ENCODE measurements at places on chromosomes 7 and 10.
A peak's percentile ranks its signal among the peaks of the same experiment; 100 is the strongest.

DNA sequence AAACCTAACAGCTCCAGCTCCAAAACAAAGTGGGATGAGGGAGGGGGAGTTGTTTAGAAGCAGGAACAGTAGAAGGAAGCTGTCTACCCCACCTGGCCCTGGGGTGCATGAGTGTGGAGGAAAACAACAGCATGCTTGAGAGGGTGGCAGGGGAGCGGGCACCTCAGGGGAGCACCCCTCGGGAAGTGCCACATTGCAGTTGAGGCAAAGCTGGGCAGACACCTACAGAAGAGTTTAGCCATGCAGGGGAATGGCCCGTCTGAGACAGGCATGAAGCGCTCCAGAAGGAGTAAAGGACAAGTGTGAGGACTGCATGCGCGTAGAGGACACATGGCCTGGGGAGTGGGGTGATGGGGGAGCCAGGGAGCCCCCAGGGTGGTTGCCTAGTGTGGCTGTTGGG is 18.1 kb downstream of the CHAT start:
- DNase-seq = no peak

GRCh38 chr10:43965033-43965917 is 316.6 kb upstream of the ZNF32 start:
- no peak for DNase-seq

- no peak for DNase-seq
Observed at GRCh38 chr10:13773043-13773442, 186.3 kb downstream of the PRPF18 start.

GRCh38 chr10:85513436-85513835 is 853.2 kb downstream of the GRID1 start:
- no peak for DNase-seq

- DNase-seq = no peak
Observed at GRCh38 chr7:124662372-124662771, 103.2 kb downstream of the GPR37 start.

GRCh38 chr7:5662828-5663227 is 118.6 kb downstream of the RNF216 start:
- DNase-seq = no peak

GRCh38 chr7:22001345-22002004 is 55.8 kb upstream of the CDCA7L start:
- DNase-seq = no peak

DNA sequence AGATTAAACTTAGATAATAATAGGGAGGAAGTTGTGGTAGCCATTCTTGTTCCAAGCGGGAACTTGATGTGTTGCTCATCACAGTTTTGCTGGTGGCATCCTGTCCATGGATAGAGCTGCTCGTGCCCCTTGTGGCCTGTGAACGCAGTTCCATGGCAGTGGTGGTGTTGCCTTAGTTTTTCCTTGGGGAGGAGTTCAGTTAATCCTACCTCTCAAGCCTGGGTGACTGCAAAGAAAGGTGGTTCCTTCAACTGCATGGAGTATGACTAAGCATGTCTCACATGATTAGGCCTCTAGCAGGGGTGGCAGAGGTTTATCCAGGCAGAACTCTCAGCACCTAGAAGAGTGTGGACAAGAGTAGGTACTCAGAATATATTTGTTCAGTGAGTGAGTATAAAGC is 99.7 kb downstream of the MAPK8 start:
- DNase-seq = no peak

DNA sequence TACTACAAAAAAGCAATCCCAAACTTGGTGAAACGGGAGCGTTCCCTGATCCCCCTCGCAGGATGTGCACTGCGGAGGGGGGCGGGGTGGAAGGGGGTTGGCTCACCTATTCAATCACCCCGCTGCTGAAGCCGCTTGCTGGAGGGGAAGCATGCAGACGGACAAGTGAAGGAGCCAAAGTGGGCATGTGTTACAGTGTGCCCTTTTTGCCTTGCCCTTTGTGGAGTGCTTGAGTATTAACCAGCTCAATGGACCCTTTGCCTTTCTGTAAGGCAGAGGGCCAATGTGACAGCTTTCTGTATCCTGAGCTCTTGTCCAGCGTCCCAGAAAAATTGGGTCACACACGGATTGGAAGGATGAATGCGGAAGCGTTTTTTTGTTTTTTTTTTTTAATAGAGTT is 348.9 kb upstream of the NPSR1 start:
- no peak for DNase-seq

GRCh38 chr10:33345236-33345635 is 10.8 kb upstream of the NRP1 start:
- DNase-seq = no peak

GRCh38 chr10:110209454-110209925 is 2.1 kb downstream of the MXI1 start:
- peak; percentile 44 for DNase-seq

DNA sequence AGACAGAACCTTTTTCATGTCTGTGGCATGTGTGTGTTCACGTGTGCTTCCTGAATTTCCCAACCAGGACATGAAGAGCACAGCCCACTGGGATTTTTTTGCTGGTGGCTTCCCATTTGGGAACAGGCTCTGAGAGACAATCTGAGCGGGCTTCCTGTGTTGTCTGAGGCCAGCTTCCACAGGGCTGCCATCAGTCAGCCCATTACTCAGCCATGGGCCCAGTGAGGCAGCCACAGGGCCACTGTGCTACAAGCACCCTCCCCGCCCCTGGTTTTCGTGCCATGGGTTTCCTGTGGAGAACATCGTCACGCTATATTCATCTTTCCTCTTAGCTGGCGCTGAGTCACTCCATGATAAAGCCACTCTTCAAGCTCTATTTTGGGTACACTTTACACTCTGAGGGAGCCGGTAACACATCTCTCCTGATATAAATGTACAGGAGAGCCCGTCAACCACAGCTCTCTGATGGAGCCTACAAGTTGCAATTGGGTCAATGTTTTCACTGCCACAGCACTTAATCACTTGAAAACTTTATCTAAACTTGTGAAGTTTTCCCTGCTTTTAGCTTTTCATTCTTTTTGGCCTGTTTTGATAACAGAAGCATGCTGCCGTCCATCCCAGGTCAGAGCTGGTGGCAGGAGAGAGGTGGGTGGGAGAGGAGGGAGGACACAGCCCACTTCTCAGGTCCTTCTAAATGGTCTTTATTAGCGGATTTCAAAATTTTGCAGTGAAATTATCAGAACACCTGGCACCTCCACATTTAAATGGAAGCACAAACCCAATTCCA is 96.9 kb downstream of the HIPK2 start:
- DNase-seq = no peak

DNA sequence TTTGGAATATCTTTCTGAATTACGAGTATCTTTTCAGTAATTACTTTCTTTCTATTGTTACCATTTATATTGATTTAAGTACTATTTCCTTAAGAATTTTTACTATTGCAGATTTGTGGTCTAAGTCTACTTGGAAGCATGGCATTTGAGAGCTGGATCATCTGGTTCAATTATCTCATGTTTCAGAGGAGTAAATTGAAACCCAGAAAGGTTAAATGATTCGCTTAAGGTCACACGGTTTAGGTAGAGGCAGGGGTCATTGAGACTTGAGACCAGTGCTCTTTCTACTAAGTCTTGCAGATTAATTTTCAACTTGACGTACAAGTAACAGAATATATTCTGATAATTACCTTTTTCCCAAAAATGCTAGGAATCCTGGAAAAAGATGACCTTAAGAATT is 109.2 kb upstream of the GLCCI1 start:
- DNase-seq = no peak

GRCh38 chr7:33882950-33883670 is 22.2 kb upstream of the BMPER start:
- no peak for DNase-seq

GRCh38 chr10:73779018-73779417 is 2.8 kb upstream of the CHCHD1 start:
- DNase-seq = no peak

DNA sequence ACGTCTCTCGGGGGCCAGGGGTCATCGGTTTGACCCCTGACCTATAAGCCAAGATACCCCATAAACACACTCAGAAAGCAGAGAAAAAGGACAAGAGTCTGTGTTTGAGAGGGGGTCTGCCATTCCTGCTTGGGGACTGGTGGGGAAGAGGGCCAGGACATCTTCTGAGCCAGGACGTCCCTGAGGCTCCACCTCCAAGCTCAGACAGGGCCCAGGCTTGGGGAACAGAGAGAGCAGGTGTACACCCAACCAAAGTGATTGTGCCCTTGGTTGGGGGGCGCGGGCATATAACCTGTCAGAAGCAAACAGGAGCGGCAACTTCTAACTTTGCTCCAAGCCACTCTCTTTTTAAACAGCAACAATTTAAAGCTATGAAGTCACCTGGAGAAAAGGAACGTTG is 33.9 kb upstream of the PPIF start:
- no peak for DNase-seq

- DNase-seq = no peak
Observed at GRCh38 chr10:90917968-90918318, 2.9 kb downstream of the ANKRD1 start.

DNA sequence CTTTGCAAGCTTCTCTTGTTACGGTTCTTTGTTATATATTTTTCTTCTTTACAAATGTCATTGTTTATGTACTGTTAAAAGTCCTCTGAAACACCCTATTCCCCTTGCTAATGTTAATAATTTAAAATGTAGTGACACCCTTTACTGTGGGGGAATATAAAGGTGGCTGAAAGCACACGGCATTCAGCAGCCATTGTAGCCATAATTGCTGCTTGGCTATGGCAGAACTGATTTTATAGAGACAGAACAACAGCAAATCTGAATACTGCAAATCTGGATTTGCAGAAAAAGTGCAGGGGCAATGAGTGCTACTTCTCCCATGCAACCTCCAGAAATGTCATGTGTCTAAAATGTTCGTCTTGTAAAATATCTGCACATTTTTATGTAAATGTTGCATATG is 3.7 kb upstream of the WASL start:
- no peak for DNase-seq

DNA sequence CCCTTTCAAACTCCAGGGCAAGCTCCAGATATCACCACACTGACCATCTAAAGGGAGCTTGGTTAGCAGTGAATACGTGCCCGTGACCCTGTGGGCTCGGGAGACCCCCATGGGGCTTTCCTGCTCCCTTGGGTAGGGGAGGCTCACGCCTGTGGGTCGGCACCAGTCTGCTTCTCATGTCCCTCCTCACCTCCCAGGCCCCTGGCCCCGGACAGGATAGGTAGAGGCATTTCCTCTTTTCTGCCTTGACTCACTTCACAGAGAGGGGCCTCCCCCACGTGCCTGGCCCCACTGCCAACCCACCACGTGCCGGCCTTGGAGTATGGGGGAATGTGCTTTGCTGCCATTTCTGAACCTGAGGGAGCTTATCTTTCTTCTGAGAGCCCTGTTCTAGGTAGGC is 131.3 kb upstream of the FAM20C start:
- no peak for DNase-seq

GRCh38 chr7:139741789-139742344 is 35.9 kb downstream of the HIPK2 start:
- DNase-seq = no peak

GRCh38 chr10:16819436-16819835 is 2.2 kb upstream of the RSU1 start:
- no peak for DNase-seq

GRCh38 chr10:31004611-31005193 is 27.0 kb downstream of the ZNF438 start:
- no peak for DNase-seq

DNA sequence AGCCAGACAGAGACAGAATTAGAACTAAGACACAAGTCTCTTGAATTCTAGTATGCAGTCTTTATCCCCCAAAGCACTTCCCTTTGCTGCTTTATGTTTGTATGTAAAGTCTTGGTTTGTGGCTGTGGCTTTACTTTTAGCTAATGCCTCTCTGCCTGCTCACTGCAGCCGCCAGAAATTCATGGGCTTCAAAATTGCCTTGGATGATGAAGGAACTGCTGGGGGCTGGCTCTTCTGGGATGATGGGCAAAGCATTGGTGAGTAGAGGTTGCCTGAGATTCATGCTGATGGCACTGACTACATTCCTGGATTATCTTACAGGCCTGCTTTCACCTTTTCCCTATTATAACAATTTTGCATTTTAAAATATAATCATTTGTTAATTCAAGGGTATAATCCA is 10.9 kb upstream of the MGAM2 start:
- no peak for DNase-seq

DNA sequence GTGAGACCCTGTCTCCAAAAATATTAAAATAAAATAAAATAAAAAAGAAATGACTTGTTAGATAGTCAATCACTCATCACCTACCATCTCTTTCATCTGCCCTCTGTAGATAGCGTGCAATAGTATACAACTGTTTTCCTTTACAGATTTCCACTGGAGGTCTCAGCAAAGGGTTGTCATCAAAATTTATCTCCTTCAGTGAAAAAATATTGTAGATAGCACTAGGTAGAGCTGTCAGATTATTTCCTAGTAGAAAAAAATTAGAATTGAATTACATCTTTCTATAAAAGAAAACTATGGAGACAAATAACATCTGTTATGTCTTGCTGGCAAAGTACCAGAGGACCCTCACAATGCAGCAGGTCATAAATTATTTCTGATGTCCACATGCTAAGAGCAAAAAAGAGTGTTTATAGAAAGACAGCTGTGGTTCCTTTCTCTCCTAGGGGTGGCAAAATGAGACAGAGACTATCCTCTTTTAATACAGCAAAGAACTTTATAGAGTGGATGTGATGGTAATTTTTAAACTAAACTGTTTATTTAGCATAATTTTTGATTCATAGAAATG is 16.3 kb upstream of the CYP51A1 start:
- DNase-seq = no peak

Data from head of caudate nucleus (tissue), 42 donors.